ENCODE measurements at places on chromosomes 11 and 22. TPM values are rescaled to one million over a fixed set of nuclear protein-coding genes. Genes with fewer than 3 reads are reported as not detected.

SNX32 gene
- total RNA-seq = 0.97 TPM

OR4S2 gene
- total RNA-seq = not detected

CSRP3 gene
- not detected for total RNA-seq

TIGD3 gene
- 0.12 TPM for total RNA-seq

SYNGR1 gene
- total RNA-seq = 12.2 TPM

TSGA10IP gene
- total RNA-seq = not detected

MUC6 gene
- total RNA-seq = not detected
